ENCODE measurements at places on chromosomes 12 and 14.

DNA sequence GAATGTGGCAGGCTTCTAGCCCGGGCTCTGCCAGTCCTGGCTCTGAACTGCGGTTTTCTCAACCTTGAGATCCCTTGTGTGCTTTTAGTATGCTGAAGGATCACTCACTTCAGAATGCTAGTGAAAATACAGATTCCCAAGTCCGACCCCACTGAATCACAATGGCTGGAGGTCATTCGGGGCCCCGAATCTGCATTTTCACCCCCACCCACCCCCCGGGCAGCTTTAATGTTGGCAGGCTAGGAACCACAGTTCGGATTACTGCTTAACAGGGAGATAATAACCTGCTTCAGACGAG lies 573 bp upstream of the SUSD6 start:
- DNase-seq, result no peak

- no peak for DNase-seq
Measured at GRCh38 chr12:97764700-97765099, 302.1 kb downstream of the RMST start.

DNA sequence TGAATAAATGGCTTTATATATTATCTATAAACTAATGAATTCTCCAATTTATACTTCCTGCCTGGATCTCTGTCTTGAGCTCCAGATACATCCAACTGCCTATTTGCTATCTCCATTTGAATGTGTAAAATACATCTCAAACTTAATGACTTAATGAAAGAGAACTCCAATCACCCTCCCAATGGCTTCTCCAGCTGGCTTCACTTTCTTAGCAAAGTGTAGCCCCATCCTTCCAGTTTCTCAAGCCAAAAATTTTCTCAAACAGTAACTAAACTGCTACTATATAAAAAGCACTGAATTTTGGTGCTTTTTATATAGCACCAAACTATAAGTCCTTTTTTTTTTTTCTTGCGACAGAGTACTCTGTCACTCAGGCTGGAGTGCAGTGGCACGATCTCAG lies 2.6 kb downstream of the CRY1 start:
- DNase-seq, result no peak

DNA sequence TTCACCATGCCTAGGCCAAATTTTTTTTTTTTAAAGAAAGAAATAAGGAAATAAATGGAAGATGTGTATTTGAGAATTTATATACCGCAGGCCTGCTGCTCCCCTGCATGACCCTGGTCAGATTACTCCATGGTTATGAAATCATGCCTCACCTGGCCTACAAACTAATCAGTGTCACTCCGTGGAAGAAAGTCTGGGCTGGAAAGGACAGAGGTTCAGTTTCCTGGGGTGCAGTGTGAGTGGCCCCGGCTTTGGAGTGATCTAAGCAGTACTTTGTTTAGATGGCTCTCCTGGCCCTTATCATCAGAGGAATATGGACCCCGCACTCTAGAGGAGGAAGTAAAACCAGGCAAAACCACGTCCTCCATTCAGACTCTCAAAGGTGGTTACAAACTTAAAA lies 9.6 kb downstream of the APOBEC1 start:
- no peak for DNase-seq

DNA sequence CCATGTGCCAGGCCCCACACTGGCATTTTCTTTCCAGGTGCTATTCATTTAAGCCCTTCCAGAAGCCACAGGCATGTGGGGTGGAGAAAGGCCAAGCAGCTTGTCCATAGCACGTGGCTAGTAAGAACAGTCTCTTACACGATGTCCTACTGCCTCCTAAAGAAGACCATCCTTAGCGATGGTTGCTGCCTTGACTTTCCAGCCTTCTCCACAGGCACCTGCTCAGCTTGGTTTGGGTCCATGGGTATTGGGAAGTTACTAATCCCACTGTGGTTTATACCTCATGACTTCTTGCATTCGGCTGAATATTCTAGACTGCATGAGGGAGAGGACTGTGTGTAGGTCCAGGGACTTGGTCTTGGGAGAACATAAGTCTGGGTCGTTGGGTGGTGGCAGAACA lies 49.2 kb downstream of the NINJ2 start:
- DNase-seq, result no peak

GRCh38 chr14:64581363-64581762 lies 31.6 kb downstream of the PPP1R36 start:
- DNase-seq, result no peak

DNA sequence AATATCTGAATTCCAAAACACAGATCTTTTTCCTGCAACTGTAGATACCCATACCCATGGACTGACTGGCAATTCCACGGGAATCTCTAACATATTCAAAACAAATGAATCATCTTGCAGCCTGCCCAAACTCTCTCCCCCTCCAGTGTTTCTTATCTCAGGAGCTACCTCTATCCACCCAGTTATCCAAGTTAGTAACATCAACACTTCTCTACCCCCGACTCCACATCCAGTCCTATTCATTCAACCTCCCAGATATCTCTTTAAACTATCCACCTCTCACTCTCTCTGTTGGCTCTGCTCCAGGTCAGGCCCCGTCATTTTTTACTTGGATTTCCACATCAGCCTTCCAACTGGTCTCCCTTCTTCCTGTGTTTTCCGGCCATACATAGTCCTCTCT lies 6.7 kb upstream of the KCNH5 start:
- no peak for DNase-seq

DNA sequence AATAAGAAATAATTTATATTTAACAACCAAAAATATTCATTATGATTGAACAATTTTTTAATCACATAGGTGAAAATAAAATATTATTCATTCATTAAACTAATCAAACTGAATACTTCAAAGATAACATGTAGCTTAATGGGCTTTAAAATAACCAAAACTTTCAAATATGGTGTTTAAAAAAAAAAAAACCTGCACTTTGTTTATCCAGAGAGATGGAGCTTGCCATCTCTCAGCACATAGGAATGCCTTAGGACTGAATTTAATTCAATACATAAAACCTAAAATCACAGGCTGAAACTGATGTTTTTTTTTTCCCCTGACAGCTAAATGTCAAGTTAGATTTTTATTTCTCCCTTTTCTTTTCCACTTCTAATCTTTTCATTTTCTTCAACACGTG lies 14.4 kb upstream of the CCER1 start:
- no peak for DNase-seq

GRCh38 chr14:55416866-55417265 lies 5.2 kb upstream of the ATG14 start:
- no peak for DNase-seq

Measured in stimulated activated CD8-positive, alpha-beta memory T cell treated with anti-CD3 and anti-CD28 coated beads, Interleukin-15, amount 100 ng/mL, for 48 hours (primary cell).